ENCODE measurements at places on chromosomes 7 and 10.

- no peak for DNase-seq
Measured at GRCh38 chr7:114081606-114082425, 163.0 kb upstream of the PPP1R3A start.

GRCh38 chr7:123769371-123769770, 20.6 kb upstream of the WASL start:
- no peak for DNase-seq

DNA sequence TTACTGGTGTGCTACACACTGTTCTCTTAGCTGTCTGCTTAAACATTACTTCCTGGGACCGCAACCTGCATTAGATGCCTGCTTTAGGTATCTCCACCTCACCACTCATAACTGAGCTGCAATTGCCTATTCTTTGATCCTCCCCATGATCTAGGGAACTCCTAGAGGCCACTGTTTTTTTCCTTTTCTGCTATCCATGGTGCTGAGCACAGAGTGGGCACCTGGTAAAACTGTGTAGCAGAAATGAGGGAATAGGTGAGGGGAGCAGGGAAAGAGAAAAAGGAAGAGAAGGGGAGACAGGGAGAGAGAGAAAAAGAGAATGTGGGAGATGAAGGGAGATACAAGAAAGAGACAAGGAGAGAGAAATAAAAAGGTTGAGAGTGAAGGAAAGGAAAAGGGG, 434.9 kb downstream of the ADRA2A start:
- DNase-seq: no peak

- no peak for DNase-seq
Measured at GRCh38 chr7:34747867-34748727, 90.1 kb downstream of the NPSR1 start.

- DNase-seq: peak; percentile 67
Measured at GRCh38 chr10:118543714-118544400, 51.6 kb downstream of the PRLHR start.

- DNase-seq: no peak
Measured at GRCh38 chr10:97412891-97413304, 11.8 kb upstream of the RRP12 start.

DNA sequence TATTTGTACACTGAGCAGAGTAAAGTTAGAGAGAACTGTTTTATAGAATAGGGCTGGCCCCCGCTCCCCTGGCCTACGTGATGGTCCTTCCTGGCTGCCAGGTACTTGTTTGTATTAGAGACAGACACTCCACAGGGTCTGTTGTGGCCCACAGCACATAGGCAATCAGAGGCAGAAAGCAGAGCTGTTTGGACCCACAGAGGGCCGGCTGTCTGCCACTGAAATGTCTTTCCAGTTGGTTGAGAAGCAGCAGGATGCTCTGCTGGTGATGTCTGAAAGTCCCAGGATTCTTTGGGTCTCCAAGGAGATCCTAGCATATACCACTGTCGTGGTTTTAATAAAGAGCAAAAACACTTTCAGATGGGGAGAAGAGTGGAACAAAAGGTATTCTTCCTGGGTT, 5.2 kb downstream of the STN1 start:
- no peak for DNase-seq

GRCh38 chr7:12584930-12585329, 14.4 kb downstream of the SCIN start:
- DNase-seq: no peak

- no peak for DNase-seq
Measured at GRCh38 chr7:79598351-79598750, 144.9 kb upstream of the MAGI2 start.

DNA sequence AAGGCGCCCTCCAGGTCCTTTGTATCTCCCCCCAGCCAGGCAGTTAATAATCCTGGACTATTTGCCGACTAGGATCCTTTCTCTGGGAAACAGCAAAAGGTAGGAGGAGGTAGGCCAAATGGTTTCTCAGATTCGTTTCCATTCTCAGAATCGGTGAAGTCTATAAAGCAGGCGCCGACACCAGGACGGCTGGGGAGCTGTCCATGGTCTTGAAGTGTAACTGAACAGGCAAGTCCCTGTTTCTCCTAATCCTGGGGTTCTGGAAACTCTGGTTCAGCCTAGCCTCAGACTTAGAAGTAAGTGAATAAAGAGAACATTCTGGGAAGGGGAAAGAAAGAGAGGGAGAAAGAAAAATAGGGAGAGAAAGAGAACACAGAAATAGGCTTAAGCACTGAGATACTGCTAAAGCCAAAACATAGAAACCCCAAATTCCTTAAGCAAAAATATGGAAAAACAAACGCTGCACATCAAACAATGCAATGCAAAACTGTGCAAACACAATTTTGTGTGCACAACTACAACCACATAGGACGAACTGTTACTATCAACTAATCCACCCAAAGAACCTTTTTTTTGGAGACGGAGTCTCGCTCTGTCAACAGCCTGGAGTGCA, 11.1 kb upstream of the INA start:
- DNase-seq: peak; percentile 40

- no peak for DNase-seq
Measured at GRCh38 chr10:125479059-125479458, 203.9 kb downstream of the TEX36 start.

- DNase-seq: no peak
Measured at GRCh38 chr10:51620131-51620530, 79.3 kb downstream of the CSTF2T start.

GRCh38 chr7:7536396-7537019, 835 bp upstream of the COL28A1 start:
- no peak for DNase-seq

DNA sequence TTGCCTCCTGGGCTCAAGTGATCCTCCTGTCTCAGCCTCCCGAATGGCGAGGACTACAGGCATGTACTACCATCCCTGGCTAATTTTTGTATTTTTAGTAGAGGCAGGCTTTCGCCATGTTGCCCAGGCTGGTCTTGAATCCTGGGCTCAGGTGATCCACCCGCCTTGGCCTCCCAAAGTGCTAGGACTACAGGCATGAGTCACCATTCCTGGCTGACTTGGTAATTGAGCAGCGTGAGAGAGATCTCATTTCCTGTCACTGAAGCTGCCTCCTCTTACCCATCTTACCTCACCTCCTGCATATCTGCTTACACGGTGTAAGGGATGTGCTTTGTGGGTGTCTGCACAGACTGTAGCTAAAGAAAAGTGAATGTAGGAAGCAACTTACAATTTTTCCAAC, 9.7 kb downstream of the IFIT3 start:
- no peak for DNase-seq

DNA sequence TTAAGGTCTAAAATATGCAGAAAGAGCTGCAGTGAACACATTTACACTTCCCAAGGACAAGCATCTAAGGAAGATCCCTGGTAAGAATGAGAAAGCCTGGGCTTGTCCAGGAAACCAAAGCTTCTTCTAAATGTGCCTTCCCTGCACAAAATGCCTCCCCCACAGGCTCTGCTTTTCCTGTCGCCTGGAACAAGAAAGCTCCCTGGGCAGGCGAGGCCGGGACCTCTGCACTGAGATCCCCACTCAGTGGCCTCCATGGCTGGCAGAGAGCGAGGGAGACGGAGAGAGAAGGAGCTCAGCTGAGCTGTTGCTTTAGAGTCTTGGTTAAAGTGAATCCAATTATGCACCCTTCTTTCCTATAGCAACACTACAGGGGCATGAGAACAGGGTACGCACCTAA, 75.6 kb downstream of the AMZ1 start:
- DNase-seq: no peak

- DNase-seq: no peak
Measured at GRCh38 chr10:21100871-21101514, 203.9 kb upstream of the NEBL start.

- DNase-seq: no peak
Measured at GRCh38 chr7:114952296-114952695, 30.4 kb downstream of the MDFIC start.

DNA sequence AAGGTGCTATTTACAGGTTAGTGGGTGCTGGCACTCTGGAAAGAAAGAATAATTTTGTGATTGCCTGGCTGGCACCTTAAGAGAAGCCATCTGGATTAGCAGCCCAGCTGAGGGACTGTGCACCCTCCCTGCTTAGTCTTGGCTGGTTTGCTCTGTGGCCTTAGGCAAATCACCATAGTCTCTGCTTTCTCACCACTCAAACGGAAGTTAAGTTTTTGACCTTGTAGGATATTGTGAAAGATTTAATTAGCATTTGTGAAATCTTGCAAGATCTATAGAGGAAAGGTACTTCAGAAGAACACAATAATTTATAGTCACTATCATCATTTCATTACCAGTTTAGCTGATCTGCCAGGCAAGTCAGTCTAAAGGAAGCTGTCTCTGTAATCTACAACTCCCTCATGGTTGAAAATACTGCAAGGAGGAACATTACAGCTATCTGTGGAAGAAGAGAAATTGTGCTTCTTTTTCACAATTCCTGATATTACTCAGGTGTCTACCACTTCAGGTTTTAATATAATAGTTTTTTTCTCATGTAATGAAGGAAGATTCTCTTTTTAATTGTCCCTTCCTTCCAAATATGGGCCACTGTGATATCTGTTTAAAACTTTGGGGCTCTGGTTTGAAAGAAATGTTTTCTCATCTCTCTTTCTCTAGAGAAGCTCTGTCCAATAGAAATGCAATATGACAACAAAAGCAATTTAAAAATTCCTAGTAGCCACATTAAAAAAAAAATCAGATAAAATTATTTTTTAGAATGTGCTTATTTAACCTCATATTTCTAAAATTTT, 219.6 kb downstream of the PTEN start:
- DNase-seq: no peak

GRCh38 chr10:124918191-124918830, 23.6 kb upstream of the ZRANB1 start:
- DNase-seq: no peak

GRCh38 chr7:66627151-66627681, 1.5 kb upstream of the KCTD7 start:
- DNase-seq: no peak

- DNase-seq: no peak
Measured at GRCh38 chr10:52526251-52526823, 212.3 kb downstream of the DKK1 start.

DNA sequence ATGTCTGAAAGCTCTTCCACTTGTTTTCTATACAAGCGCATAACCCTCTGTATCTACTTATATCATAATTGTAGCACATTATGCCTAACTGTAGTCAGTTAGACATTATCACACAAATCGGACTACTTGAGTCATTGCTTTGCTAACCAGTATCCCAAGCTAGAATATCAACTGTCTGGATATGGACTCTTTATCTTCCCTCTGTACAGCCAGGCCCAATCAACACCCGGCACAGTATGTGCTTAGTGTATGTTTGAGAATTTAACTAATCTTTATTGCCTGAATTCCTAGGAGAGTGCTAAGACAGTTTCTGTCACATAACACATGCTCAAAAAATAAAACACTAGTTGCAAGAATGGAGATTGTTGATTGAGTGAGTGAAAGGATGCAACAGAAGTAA, 211.2 kb downstream of the ARL4A start:
- DNase-seq: no peak

DNA sequence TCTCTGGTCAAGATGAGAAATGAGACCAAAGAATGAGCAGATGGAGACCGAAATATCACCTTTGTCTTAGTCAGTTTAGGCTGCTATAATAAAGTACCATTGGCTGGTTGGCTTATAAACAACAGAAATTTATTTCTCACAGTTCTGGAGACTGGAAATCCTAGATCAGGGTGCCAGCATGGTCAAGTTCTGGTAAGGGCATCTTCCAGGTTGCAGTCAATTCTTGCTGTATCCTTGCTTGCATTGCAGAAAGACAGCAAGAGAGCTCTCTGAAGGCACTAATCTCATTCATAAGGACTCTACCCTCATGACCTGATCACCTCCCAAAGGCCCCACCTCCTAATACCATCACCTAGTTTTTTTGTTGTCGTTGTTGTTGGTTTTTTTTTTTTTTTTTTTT, 52.7 kb upstream of the MKLN1 start:
- DNase-seq: no peak

GRCh38 chr7:23955145-23955544, 245.1 kb downstream of the STK31 start:
- DNase-seq: no peak

DNA sequence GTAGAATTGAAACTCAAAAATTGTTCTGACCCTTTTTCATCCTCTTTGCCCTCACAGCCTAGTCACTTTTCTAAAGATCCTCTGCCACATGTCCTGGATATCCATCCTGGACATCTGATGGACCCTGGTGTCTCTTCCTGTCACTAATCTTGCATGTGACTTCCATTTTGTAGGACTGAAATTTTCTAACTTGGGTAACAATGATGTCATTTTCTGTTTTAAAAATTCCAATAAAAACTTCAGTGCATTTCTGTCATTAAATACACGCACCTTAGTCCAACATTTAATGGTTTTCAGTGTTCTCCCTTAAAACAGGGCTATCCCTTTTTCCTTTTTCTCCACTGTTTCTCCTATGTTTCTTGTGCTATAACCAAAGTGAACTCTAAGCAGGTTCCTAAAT, 684.9 kb upstream of the ANKRD30A start:
- no peak for DNase-seq

DNA sequence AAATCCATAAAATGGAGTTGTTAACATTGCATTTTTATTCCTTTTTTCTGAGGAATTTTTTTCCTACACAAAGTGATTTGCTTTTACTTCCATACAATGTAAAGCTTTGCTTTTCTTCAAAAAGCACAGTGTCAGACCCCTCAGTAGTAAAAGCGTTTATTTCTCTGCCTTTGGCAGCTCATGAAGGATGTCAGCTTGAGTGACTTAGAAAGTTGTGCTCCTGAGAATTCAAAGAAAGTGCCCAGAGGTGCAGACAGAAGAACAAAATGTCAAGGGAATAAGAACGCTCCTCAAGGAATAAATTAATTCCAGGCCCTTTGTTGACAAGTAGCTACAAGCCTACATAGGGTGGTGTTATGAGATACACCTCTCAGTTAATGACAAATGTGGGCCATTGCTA, 369.3 kb upstream of the ADARB2 start:
- no peak for DNase-seq

GRCh38 chr7:39507866-39508551, 58.2 kb upstream of the YAE1 start:
- no peak for DNase-seq

- peak; percentile 61 for DNase-seq
Measured at GRCh38 chr7:102287111-102287980, 678 bp downstream of the SH2B2 start.

GRCh38 chr10:102583435-102584417, 60.6 kb upstream of the TRIM8 start:
- peak; percentile 79 for DNase-seq

DNA sequence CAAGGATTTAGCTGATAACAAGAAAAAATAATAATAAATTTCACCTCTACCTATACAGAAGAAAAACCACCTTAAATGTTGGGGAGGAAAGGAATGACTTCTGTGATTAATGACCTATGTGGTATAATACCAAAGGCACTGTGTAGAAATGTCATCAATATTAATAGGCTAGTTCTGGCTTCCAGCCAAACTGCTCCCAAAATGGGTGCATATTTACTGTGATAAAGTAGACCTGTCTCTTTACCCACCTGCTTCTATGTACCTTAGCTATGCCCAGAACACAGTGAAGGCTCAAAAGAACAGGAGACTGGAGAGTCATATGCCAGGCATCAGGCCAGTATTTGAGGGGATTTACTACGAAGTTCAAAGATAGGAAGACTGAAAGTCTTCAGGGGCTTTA, 76.0 kb downstream of the ATE1 start:
- no peak for DNase-seq

- DNase-seq: no peak
Measured at GRCh38 chr10:75003891-75004290, 107.6 kb upstream of the SAMD8 start.

Data from activated naive CD8-positive, alpha-beta T cell treated with anti-CD3 and anti-CD28 coated beads, Interleukin-2, amount 10 ng/mL, durations not matched to agents 7 days and 5 days (primary cell).